Ascending aorta (tissue), 2 donors: ENCODE measurements at places on chromosomes 13 and 19.

DNA sequence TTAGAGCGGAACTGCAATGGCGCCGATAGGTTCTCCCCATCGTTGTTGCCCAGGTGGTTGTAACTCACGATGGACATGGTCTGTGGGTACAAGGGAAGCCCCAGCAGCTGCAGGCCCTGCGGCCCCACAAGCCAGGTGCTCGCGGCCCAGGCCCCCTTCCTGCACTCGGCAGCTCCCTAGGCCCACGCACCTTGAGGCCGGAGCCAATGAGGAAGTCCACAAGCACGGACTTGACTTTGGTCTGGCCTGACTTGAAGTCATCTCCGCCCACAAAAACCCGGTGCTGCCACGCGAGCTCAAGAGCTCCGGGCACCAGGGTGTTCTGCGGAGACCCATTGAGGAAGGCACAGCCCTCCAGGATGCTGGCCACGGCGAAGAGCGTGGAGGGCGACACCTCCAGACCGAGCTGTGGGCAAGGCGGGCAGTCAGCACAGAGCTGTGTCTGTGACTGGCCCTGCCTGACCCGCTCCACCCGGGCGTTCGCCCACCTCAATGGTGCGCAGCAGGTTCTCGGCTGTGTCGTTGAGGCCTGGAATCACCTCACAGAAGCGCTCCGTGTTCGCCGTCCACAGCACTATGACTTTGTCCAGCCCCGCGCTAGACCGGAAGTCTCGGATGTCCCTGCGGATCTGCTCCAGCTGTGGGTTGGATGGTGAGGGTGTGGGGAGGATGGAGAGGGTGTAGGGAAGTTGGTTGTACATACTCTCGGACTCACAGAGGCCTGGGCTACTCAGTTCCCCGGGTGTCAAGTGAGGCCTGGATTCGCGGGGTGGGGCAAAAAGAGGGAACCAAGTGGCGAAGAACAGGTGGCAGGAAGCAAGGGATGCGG is 1.9 kb downstream of the ISYNA1 start:
- no peak for DNase-seq

DNA sequence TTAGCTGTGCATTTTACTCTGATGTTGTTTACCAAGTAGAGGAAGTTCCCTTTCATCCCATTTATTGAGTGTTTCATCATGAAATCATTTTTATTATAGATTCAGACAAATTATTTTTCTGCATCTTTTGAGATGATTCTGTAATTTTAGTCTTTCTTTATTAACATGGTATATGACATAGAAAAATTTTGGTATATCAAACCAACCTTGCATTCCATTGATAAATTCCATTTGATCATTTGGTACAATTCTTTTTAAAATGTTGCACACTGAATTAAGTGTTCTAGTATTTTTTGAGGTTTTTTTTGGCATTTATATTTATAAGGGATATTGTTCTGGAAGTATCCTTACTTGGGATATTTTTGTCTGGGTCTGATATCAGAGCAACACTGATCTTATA is 308.4 kb downstream of the DLEU7 start:
- DNase-seq, result no peak

DNA sequence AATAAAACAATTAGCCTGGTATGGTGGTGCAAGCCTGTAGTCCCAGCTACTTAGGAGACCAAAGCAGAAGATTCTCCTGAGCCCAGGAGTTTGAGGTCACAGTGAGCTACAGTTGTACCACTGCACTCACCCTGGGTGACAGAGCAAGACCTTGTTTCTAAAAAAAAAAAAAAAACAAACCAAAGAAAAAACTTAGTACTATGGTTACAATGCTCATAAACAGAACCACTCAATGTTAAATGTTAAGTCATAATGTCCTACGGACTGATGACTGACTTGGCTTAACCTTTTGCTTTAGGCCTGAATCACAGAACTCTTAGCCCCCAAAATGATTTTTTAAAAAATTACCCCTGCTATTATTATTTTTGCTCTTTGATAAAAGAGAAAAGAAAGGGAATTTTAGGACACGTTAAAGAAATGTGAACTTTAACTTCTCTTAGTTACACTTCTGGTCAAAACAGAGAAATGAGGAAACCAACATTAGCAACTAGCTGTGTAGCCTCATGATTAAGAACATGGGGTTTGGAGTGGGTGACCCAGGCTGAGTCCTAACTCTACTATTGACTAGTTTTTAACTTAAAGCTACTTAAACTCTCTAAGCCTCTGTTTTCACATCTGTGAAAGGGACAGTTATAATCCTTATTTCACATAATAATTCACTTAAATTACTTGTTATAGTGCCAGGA is 13.7 kb upstream of the ELF1 start:
- DNase-seq, result no peak

DNA sequence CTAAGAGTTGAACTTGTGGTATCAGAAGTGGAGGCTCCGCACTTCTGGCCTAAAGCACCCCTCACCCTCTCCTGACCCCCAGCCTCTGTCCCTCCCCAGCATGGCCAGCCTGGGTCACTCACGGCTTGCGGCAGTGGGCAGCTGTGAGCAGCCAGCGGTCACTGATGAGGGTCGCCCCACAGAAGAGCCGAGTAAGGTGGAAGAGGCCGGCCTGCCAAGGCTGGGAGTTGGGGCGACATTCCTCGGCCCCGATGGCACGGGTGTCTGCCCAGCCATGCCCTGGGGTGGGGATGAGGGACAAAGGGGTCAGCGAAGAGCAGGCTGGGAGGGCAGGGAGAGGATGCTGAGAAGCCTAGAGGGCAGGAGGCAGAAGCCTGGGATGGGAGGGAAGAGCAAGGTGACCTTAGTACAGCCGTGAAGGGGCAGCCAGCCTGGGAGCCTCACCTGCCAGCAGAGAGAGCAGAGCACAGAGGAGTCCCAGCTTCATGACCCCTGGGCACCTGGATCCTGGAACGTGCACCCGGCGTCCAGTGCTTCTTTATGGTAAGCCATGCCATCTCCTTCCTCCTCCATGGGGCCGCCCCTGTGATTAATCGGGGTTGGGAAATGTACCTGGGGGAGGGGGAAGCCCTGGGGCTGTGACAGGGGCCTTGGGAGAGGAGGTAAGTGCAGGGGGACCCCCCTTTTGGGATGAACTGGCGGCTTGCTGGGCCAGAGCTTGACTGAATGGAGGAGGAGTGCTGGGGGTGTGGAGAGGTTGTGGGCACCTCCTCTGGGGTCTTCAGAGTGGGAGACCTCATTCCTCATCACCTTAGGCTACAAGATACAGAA is 7.9 kb upstream of the KLK8 start:
- no peak for DNase-seq

DNA sequence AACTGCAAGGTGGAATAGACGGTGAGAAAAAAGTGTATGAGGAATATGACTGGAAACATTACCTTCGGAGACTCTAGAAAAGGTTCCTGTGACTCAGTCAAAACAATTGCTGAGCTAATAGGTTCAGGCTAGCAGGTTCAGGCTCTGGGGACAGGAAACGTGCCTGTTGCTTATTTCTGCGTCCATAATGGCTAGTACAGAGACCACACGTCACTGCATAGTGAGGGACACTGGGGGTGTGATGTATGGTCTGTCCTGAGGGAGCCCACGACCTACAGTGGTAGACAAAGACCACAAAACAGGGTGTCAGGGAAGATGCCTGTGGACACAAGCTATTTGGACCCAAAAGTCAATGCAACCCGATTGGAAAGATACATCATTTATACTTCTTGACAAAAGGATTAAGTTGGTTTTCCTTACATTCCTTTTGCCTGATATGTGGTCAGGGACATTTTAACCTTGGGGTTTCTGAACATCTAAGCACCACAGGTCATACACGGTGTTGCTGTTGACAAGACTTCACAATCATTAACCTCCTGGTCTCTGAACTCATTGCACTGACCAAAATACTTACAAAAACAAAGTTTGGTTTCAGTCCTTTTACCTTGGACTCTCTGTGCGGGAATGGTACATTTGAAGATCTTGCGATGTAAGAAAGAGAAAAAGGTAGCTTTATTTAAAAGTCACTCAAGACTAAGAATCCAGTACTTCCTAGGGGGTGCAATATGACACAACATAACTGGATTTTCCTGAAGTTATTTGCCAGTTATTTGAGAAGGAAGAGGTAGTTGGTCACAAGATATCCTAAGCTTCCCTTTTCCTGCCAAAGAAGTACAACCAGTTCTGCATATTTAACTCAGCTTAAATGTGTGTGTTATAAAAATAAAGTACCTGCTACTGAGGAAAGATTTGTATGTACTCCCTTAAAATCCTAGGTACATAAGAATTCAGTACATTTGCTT is 20.0 kb downstream of the CRYL1 start:
- DNase-seq, result no peak

GRCh38 chr13:65763811-65764210 is 1466.3 kb downstream of the PCDH9 start:
- no peak for DNase-seq

DNA sequence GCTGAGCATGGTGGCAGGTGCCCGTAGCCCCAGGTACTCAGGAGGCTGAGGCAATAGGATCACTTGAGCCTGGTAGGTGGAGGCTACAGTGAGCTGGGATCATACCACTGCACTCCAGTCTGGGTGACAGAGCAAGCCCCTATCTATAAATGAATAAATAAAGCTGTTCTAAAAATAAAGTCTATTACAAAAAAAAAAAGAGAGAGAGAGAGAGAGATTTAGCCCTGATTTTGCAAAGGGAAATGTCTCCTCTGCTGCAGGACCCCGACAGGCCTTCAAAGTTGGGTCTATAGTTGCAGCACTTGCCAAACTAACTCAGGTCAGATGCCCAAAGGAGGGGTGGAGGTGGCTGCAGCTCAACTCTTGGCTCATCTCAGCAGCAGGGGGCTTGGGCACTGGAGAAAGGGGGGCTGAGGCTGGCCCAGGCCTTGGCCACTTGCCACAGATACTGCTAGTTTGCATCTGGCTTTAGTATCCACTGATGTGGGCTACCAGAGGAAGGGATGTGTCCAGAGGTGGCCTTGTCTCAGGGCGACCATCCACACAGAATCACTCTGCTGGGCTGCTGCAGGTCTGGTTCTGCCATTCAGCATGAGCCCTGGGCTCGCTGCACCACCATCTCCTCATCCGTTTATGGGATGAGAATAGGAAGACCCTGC is 30.8 kb upstream of the AKT2 start:
- DNase-seq, result no peak

- no peak for DNase-seq
Observed at GRCh38 chr19:1027650-1028061, 1.2 kb downstream of the CNN2 start.

DNA sequence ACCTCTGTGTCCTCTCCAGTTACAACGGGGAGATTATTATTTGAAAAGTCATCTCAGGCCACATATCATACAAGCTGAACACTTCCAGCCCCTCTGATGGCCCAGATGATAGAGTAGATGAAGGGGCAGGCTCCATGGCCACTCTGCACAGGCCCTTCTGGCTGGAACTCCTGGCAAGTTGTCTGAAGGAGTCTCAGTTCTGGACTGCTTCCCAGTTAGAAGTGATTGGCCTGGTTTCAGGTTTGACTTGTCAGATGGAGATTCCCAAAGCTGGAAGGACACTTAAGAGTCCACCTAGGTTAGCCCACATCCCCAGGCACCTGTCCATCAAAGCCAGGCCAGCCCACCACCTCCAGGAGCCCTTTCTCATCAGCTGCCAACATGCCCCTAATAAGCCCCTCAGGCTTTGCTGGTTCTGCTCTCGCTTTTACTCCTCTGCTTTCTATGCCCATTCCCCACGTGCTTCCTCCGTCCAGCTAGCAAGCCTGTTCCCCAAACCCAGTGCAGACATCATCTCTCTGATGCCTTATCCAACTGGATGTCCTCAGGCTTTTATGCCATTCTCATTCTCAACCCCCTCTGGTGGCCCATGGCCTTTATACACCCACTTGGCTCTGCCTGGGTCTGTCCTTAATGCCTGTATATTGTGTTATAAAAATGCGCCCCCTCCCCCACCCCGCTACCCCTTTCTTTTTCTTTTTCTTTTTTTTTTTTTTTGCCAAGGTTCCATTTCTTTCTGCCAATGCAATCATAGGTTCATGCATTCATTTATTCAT is 56.5 kb downstream of the HSPH1 start:
- no peak for DNase-seq

DNA sequence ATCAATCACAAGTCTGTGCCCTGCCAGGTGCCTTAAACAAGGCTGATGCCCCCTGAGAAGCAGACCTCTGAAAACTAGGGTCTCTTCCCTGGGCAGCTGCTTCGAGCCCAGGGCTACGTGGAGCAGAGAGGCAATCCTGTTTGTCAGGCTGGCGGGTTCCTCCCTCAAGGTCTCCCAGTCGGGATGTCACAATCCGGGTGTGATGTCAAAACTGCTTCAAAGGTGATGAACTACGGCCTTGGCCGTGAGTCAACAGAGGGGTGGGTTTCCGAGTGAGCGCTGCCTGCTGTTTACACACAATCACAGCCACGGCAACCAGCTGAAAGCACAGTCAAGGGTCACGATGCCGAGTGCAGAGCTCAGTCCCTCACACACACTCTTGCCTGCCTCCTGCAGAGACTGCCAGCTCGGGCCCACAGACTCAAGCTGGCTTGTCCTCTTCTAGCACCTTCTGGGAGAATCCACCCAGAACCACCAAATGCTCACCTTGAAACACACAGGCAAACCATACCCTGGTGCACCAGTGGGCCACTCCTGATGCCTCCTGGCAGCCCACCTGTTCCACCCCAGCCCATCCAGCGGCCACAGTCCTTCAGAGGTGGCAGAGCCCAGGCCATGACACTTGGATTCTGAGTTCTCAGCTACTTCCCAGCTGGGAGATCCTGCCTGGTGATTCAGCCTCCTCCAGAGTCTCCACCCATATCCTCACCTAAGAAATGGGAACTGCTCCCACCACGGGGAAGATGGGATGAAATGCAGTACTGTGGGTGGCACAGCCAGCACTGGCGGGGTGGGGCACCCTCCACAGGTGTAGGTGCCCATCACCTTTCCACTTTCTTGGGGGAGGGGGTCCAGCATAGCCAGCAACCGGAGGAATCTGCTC is 6.8 kb downstream of the ELL start:
- no peak for DNase-seq

DNA sequence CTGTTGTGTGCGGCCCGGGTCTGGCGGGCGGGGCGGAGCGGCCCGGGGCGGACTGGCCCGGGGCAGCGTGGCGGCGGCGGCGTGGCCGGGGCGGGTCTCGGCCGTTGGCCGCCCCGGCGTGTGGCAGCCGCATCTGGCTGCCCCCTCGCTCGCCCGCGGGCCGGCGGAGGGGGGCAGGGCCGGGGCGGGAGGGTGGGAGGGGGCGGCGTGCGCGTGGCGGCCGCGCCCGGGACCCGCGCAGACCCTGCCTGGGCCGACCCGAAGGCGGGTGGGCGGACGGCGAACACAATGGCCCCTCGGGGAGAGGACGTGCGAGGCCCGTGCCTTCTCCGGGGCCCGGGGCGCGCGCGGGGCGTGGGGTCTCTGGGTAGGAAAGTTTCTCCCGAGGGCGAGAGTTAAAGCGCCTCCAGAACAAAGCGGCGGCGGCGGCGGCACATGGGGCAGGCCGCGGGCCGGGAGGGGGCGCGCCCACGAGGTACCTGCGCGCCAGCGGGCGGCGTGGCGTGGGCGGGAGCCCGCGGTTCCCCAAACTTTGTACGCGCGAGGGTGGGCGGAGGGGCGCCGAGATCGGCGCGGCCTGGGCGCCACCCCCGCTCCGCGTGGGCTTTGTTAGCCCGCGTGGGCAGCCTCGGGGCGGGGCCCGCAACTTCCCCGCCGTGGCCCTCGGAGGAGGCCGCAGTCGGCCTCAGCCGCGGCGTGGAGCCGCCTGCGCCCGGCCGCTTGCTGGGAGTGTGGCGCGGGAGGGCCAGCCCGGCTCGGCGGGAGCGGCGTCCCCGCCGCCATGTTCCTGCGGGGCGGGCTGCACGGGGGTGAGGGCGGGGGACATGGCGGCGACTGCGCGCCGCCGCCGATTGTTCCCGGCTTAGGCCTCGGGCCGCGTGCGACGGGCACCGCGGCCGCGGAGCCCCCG is 764 bp downstream of the MIR17HG start:
- no peak for DNase-seq
